ENCODE measurements at places on chromosomes 4 and X. TPM values are rescaled to one million over a fixed set of nuclear protein-coding genes. Genes with fewer than 3 reads are reported as not detected.

DNA sequence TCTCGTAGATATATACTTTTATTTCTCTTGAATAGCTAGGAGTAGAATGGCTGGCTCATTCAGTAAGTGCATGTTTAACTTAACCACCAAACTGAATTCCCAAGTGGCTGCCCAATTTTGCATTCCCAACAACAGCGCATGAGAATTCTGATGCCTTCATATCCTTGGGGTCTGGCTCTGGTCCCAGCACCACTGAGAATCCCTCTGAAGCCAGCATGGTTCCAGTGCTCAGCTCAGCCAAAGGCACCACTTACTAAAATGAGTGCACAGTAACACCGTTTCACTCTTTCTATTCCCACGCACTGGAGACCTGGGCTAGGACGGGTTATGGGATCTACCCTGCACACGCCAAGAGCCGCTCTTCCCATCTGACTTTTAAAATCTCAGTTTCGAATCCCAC is 60.4 kb downstream of the CASP3 start:
- no peak for DNase-seq

DNA sequence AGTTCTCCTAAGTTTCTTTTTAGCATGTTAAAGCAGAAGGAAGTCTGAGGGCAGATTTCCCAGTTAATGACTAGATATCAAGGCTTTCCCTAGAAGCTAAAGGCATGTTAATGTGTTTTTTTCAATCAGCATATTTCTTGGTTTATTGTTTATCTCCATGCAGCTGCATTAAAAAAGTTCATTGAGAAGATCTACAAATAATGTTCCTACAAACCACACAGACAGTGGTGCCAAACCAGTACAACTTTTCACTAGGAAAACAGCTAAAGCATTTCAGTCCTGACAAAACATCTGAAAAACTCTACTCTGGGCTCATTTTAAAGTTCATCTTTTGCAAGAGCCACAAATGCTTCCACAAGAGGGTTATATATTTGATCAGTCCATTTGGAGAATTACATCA is 320.0 kb downstream of the ADGRL3 start:
- no peak for DNase-seq

- no peak for DNase-seq
These were observed 21.7 kb downstream of the PDLIM3 start for GRCh38 chr4:185513489-185514181.

UGT8 gene
- 1.0 TPM for total RNA-seq

GRCh38 chr4:125663896-125664767 is 349.4 kb downstream of the FAT4 start:
- DNase-seq: no peak

KCND1 gene
- total RNA-seq: 3.1 TPM

DNA sequence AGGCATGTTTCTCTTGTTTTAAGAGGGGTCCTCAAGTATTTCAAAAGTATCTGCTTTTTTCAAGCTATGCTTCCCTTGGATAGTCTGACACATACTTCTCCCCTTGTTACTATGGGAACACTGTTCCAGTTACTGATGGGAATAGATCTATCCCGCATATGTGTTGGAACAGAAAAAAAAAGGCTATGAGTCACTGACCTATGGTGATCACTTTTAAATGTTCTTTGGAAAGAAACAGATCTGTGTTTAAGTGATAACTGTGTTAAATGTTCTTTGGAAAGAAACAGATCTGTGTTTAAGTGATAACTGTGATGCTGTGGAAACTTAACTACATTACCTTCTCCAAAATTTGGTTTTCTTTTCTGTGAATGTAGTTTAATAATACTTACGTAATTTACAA is 303.2 kb downstream of the TEX13C start:
- DNase-seq: no peak

GRCh38 chr4:121164291-121164690 is at the start of gene TNIP3:
TSS of gene TNIP3 (minus strand) at chr4:121164321. CDS start at chr4:121164125, 196 bp downstream.
- DNase-seq: no peak

DNA sequence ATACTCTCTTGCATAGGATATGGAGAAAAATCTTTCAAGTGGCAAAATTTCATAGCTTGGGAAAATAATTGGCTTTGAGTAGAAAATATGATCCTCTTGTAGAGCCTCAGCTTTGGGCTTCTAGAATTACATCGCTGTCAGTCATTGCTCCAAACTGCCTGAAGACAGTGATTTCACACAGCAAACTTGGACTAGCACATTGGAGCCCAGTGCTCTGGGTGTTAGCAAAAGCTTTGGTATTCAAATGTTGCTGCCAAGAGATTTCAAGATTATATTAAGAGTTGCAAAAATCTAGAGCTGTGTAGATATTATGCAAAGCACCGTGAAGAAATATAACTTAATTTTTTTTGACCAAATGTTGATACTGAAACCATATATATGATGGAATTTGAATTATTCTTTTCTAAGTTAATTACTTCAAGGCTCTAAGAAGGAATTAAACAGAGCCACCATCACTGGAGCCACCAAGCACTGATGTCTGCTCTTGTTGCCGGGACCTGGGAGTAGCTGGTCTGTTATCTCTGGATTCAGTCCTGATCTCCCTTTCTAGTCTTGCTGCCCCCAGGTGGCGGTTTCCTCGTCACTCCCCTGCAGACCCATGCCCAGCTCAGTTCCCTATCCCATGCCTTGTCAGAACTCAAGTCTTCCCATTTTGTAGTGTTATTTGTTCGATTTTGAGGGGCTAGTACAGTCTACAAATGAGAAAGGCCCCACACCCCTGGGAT is 260.7 kb upstream of the SFRP2 start:
- DNase-seq: no peak

CT45A5 gene
- total RNA-seq: not detected

GRCh38 chr4:7524843-7525242 is 90.1 kb upstream of the PSAPL1 start:
- peak; percentile 58 for DNase-seq

PCGF3 gene
- total RNA-seq: 44.1 TPM

FATE1 gene
- not detected for total RNA-seq

MAML3 gene
- total RNA-seq: 11.9 TPM

ITM2A gene
- total RNA-seq: 24.0 TPM

DNA sequence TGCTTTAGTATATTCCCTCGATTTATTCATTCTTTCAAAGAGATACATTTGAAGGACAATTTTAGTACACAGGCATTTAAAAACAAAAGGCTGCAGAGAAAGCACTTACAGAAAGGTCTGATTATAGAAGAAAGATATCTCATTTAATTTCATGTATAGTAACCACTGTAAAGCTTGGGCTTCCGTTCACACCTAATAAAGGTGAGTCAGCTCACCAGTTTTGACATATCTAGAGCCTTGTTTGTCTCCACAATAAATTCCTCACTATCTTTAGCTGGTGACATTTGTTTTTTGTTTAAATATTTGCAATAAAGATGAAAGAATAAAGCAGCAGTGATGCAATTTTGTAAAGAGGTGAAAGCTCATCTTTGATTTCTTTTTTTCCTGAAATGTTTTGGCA is 1.1 kb upstream of the EPHA5 start:
- no peak for DNase-seq

GRCh38 chrX:102711872-102712215 is 404 bp upstream of the GPRASP2 start:
- no peak for DNase-seq

CLCN4 gene
- total RNA-seq: 15.2 TPM

- no peak for DNase-seq
These were observed 28.8 kb upstream of the IL13RA1 start for GRCh38 chrX:118698516-118699170.

PPID gene
- total RNA-seq: 14.1 TPM

DNA sequence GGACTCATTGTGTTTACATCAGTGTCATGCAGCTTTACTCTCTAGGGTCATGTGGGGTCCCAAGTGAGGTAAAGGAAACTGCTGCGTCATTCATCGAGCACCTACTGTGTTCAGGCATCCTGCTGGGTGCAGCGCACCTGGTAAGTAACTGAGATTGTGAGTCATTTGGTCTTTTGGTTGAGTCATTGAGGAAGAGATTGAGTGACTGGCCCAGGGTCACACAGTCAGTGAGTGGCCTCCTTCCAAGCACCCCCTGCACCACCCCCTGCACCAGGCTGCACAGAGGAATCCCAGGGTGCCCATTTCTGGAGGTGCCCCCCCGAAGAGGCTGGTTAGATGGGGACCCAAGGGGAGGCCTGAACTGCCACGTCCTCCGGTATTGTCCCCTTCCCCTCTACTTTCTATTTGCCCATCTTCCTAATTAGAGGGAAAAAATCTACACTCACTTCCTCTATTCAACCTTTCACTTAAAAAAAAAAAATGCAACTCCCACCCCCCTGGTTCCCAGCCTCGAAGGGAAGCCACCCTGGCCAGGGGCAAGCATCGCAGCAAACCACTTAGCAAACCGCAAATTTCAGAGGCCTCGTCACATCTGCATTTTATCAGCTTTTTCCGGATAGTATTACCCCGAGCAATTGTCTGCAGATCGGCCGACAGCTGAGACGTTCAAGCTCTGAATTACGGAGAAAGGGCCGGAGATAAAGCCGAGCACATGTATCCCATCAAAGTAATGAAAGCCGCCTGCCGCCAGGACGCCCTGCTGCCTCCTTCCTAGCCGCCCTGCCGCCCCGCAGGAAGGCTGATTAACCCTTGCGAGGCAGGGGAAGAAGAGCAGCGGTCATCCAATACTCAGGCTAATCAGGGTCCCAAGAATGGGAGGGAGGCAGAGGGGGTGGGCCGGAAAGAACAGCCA is 96.3 kb upstream of the MSX1 start:
- no peak for DNase-seq

DNA sequence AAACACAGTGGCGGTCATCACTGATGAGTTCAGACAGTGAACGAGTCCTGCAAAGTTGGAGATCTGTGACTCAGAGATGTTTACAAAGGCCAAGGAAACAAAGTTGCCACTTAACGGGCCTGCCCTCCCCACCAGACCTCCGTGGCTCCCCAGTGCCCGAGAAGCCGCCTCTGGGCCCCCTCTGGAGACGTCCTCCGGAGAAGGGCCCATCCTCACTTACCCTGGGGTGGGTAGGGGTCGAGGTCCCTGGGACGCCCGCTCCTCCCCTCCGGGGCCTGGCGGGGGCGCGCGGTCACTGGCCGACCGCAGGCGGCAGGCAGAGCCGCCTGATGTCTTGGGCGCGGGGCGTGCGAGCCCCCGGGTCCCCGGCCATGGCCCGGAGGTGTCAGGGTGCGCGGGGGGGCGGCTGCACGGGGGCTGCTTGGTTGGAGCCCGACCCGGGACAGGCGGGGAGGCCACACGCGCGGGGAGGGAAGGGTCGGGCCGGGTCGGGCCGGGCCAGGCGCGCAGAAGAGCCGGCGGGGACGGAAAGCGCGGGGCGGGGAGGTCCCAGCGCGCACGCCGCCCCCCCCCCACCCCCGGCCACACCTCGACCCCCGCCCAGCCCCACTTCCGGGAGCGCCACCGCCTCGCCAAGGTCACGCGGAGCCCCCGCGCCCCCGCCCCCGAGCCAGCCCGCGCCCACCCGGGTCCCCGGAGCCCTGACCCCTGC is 529 bp downstream of the DHRSX start:
- peak; percentile 91 for DNase-seq

DNA sequence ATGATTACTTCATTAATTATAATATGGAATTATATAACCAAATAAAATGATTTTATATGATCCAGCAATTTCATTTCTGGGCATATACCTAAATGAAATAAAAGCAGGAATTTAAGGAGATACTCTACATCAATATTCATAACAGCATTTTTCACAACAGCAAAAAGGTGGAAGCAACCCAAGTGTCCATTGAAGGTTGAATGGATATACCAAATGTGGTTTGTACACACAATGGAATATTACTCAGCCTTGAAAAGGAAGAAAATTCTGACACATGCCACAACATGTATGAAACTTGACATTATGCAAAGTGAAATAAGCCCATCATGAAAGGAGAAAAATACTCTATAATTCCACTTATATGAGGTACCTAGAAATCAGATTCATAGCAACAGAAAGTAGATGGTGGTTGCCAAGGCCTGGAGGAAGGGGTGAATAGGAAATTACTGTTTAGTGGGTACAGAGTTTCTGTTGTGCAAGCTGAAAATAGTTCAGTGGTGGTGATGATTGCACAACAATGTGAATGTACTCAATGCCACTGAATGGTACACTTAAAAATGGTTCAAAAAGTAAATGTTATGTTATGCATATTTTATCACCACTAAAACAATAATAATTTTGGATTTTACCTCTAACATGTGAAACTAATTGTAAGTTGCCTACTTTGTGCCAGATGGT is 471.5 kb downstream of the SPRY1 start:
- DNase-seq: no peak

- DNase-seq: no peak
These were observed 382.9 kb downstream of the INPP4B start for GRCh38 chr4:142463206-142463605.

LDOC1 gene
- 17.4 TPM for total RNA-seq

DNA sequence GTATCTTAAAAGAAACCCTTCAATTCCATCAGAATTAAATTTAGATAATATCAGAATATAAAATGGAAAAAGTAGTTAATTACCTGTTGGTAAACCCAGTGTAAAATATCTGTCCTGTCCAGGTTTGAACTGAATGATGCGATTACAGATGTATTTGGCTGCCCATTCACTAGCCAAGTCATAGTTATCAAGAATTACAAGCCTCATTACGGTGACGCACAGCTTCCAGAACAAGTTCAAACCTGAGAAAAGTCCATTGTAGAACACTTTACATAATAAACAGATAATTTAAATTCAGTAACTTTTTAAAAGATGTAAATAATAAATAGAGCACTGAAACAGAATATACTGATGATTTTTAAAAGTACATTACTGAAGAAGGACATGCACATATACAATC is 4.4 kb downstream of the GNPDA2 start:
- DNase-seq: no peak

SLC49A3 gene
- total RNA-seq: 12.2 TPM

SERPINA7 gene
- total RNA-seq: 0.14 TPM

DNA sequence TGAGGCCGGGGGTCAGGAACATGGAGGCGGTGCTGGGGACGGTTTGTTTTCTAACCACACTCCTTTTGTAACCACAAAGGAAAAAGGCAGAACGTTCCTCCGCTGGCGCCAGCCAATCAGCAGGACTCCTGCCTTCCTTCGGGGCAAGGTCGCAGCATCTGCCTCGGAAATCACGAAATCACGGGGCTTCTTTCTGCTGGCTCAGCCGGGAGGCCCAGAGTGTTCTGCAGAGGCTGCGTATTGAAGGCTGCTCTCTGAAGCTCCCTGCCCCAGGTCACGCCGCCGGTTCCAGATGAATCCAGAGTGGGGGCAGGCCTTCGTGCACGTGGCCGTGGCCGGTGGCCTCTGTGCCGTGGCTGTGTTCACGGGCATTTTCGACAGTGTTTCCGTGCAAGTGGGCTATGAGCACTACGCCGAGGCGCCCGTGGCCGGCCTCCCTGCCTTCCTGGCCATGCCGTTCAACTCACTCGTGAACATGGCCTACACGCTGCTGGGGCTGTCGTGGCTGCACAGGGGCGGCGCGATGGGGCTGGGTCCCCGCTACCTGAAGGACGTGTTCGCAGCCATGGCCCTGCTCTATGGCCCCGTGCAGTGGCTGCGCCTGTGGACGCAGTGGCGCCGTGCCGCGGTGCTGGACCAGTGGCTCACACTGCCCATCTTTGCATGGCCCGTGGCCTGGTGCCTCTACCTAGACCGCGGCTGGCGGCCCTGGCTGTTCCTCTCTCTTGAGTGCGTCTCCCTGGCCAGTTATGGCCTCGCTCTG is 9.4 kb downstream of the TMEM187 start:
- peak; percentile 70 for DNase-seq

MAOA gene
- total RNA-seq: 147 TPM
